ELR (cell line): ENCODE measurements at places on chromosomes 13 and 19.
A peak's percentile ranks its signal among the peaks of the same experiment; 100 is the strongest.

GRCh38 chr13:49300739-49301589 is 53.2 kb downstream of the CDADC1 start:
- peak; percentile 86 for DNase-seq

DNA sequence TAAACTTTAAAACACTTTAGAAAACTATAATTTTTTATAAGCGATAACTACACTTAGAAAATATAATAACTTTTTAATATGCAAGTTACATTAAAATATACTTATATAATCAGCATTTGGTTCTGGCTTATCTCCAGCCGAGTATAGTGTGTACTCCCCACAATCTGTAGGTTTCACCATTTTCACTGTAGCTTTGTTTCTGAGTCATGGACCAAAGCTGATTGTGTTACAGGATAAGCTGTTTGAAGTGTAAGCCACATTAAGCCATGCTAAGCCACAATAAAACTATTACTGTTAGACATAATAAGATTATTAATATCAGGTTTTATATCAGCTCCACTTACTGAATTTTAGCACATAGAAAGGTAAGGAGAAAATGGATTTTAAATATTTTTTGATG is 43.8 kb downstream of the CCDC122 start:
- DNase-seq = no peak

DNA sequence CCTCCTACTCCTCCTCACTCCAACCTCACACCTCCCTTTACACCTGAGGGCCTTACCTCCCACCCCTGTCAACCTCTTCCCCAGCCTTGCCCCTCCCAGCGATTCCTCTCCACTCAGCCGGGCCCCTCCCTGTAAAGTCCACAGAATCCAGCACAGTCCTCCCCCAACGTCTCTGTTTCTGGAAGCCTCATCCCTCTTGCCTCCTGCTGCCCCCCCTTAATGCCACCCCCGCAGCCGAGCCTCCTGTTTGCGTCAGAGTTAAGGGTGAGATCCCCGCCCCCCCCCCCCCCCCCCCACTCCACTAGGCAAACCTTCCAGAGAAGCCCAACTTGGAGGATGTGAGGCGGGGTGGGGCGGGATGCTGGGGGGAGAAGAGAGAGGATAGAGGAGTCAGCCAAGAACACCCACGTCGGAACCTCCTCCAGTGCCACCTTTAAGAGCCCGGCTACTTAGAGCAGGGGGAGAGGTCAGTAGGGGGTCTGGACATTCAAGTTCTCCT is 2.1 kb downstream of the UNC13A start:
- no peak for DNase-seq

DNA sequence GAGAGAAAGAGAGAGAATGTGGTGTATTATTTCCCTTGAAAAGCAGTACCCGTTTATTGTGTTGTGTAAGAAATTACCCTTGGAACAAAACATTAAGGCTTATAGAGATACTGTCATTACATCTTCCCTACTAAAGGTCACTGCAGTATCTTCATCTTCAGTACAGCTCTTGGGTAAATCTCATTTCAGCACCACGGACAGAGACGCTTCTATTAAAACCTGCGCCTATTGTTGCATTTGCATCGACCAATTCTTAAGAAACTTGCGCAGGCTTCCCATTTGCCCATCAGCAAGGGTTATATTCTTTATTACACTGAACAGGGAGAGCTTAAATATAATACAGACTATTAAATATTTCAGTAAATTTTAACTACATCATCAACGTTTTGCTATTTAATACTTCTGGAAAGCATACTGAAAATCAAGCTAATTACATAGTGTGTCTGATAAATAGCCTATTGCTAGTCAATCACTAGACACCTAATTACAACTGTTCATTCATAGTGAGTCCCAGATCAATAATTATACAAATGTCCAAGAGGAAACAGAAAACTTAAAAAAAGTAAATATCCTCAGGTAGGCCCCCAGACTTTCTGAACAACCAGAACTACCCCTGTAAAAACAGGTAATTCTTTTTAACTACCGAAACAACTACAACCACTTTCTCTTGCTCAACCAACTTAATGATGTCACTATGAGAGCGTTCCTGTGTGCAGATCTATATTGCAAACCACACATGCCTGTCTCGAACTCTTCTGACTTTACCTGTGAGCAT is 350.6 kb downstream of the LIG4 start:
- DNase-seq = peak; percentile 44

GRCh38 chr19:5693195-5694166 is 3.4 kb downstream of the RPL36 start:
- no peak for DNase-seq

GRCh38 chr19:13841086-13841961 is 35.6 kb upstream of the NANOS3 start:
- peak; percentile 68 for DNase-seq

- DNase-seq = peak; percentile 27
Observed at GRCh38 chr13:24313439-24313838, 4.1 kb downstream of the C1QTNF9 start.
